ENCODE measurements at places on chromosomes 4 and X.

GRCh38 chr4:88522702-88523324, 763 bp downstream of the PYURF start:
- DNase-seq = peak; percentile 37

DNA sequence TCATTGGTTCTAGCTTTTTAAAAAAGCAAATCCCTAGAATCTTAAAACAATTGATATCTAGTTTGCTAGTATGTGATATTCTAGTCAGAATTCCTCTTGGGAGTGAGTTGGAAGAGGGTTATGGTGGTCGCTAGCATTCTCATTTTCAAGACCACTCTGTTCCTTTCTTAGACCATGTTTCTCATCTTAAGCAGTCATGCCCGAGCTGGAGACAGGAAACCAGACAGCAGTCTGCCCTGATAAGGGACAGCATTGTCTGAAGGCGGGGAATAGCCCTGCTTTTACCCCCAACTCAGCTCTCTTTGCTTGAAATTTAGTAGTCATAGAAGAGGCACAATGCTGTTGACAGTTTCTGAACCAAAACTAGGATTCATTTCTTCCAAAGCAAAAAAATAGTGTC, 5.2 kb downstream of the KLF3 start:
- no peak for DNase-seq

DNA sequence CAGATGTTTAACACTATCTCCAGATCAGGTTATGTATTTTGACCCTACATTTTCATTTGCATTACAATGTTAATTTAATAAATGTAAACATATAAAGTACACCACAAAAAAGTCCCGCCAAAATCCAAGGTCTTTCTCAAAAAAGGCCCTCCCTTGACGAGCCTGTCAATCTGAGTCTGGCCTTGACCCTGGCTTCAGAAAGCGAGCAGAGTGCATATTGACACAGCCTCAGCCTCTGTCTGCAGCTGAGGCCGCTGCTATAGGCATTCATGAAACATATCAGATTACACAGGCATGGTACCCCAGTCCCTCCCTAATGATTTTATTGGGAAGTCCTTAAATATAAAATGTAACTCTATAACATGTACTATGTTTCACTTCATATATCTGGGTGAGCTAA, 6.2 kb downstream of the MBNL3 start:
- no peak for DNase-seq

DNA sequence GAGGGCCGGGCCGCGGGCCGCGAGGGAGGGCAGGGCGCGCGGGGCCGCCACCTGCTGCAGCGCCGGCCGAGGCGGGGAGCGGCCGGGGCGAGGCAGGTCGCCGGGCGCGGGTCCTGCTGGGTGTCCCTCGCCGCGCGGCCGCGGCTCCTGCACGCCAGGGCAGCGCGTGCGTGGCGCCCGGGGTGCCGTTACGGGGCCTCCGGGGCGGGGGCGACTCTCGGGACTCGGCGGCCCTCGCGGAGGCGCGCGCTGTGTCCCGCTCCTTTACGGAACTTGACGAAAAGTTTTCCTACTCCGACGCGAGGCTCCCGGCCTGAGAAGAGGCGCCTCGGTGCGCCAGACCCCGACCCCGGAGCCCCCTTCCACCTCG, 329 bp downstream of the TBC1D14 start:
- peak; percentile 27 for DNase-seq

DNA sequence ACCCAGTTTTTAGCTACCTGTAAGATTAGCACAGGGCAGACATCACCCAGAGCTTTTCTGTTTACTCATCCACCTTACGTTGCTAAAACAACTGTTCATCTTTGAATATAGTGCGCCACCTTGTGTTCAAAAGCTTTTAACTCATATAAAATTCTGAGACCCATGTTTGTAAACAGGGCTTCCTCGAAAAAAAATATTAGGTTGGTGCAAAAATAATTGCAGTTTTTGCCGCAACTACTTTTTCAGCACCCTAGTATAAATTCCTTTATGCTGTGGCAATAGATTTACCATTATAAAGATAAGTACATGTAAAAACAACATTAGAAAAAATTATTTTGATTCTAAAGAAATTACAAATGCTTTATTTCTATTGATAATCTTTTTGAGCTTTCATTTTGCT, 147.9 kb downstream of the LRBA start:
- DNase-seq = no peak

- DNase-seq = no peak
Measured at GRCh38 chr4:169583563-169583962, 28.8 kb downstream of the NEK1 start.

GRCh38 chr4:177638871-177639270, 196.6 kb upstream of the AGA start:
- no peak for DNase-seq

DNA sequence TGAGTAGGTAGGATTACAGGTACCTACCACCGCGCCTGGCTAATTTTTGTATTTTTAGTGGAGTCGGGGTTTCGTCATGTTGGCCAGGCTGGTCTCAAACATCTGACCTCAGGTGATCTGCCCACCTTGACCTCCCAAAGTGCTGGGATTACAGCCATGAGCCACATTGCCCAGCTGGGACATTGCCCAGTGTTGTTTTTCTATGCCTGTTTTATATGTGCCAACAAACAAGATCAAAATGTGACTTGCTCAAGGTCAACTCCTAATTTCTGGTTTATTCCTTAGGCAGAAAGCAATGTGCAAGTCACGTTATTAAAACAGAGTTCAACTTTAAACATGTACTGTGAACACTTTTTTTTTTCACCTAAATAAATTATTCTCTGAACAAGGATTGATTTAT, 2.7 kb downstream of the LRIT3 start:
- no peak for DNase-seq

- DNase-seq = no peak
Measured at GRCh38 chr4:92825791-92826190, 522.0 kb downstream of the GRID2 start.

Data from CD8-positive, alpha-beta T cell (primary cell).